Stimulated activated CD4-positive, alpha-beta T cell treated with anti-CD3 and anti-CD28 coated beads, Interleukin-15, amount 100 ng/mL, for 24 hours (primary cell): ENCODE measurements at places on chromosomes 13 and 19.

DNA sequence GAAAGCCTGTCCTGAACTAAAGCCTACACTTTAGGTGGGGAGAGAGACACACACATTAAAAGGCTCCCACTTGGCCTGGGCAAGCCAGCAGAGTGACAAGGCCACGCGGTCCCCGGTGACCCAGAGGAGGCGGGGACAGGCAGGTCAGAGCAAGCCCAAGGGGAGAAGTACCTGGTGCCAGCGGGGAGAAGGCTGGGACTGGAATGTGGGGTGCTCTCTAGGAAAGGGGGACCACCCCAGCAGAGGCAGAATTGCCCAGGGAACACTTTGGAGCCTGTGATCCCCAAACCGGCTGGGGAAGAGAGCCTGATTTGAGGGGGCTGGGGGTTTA is 82.3 kb downstream of the RAB20 start:
- DNase-seq: no peak

- DNase-seq: no peak
These were observed 55.7 kb downstream of the MAP4K1 start for GRCh38 chr19:38562096-38562495.

GRCh38 chr19:6108721-6109633 is 1.3 kb downstream of the RFX2 start:
- peak; percentile 65 for DNase-seq

DNA sequence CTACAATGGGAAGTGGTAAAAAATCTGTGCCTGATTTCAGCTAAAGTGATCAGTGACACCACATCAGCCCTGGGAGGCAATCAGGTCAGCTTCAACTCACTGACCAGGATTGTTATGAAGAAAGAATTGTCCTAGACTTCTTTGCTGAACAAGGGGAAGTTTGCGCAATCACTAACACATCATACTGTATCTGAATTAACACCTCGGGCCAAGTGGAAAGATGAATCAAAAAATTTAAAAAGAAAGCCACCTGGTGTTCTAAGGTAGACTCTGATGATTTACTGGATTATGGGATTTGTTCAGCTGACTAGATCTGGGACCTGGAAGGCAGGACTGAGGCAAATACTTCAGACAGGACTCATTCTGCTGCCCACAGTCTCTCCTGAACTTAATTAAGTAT is 161.8 kb downstream of the DIAPH3 start:
- DNase-seq: no peak

GRCh38 chr19:12770922-12771321 is 4.4 kb downstream of the HOOK2 start:
- no peak for DNase-seq
